ENCODE measurements at places on chromosomes 5 and 9.

GRCh38 chr9:128024761-128025308 is 42.3 kb downstream of the NAIF1 start:
- DNase-seq, result no peak

- DNase-seq, result no peak
Observed at GRCh38 chr9:14372437-14373335, 58.7 kb upstream of the NFIB start.

- DNase-seq, result no peak
Observed at GRCh38 chr9:107749787-107750444, 260.3 kb upstream of the KLF4 start.

DNA sequence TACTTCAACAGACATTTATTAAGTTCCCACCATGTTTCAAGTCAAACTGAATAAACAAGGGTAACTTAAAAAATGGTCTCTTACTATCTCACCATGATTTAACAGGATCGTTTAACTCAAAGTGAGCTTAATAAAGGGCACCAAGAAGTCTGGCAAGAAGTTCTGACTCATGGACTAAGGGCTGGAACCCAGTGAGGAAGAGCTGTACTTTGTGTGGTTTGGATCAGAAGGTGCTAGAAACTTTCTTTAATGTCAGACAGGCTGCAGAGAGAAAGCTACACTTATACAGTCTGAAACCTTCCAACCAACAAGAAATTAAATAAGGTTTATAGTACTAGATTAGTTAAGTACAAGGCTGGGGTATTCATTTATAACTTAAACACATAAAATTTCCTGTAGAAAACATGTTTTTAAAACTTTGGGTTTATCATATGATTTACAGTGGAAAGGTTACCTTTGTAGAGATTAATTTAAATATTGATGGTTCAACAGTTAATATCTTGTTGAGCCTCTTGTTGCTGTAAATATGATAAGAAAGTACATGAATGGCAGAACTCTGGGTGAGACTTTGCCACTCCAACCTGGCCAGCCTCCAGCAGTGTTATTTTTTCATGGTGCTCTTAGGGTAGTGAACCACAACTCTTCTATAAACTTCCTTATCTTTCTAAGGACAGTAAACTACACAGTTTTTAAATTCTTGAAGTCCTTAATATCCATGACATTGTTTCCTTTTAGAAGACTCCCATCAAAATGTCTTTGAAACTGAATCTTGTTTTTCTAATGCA is 162.8 kb downstream of the MAN2A1 start:
- peak; percentile 12 for DNase-seq

DNA sequence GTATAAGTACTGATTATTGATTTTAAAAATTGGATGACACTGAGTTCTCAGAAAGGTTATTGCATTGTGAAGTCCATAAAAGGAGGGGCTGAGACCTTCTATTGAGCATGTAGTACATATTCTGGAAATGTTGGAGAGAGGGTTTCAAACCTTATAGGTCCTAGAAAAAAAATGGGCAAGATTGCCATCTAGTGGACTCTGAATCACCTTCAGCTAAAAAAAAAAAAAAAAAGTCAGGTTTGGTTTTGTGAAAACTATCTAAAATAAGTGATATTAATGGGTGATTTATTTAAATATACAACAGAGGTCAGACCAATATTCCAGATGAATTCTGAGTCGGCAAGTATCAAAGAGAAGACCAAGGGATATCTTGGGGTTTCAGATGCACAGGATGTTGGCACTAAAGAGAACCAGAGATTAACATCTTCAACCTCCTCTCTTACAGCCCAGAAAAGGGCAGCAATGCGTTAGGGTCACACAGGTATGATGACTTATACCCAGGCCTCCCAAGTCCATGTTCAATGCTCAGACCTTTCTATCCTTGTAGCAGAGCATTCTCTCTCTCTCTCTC is 109.8 kb upstream of the NMUR2 start:
- peak; percentile 10 for DNase-seq

- DNase-seq, result no peak
Observed at GRCh38 chr5:115325296-115325959, 29.0 kb upstream of the CCDC112 start.

- DNase-seq, result no peak
Observed at GRCh38 chr5:106113922-106114321, 1556.8 kb downstream of the EFNA5 start.

DNA sequence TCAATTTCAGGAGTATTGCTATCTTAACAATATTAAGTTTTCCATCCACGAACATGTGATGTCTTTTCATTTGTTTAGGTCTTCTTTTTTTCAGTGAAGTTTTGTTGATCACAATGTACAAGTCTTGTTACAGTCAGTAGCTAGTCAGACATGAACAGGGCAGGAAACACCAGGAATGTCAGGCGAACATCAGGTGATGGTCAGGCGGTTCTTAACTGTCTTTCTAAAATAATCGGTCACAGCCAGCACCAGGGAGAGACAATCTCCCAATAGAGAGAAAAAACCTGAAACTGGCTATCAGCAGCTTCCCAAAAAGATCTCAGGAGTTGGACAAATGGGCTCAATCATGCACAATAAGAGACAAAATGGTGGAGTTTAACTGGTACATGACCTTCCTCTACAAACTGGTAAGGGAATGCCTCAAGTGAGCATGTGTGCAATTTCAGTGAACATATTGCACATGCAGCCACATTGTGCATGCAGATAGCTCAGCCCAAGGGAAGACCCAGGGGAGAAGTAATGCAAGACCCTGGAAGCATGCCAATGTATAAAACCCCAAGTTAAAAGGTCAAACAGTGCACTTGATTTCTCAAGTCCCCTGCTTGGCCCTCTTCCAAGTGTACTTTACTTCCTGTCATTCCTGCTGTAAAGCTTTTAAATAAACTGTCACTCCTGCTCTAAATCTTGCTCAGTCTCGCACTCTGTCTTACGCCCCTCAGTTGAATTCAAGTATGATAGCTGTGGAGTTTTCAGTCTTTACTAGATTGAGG is 176.1 kb upstream of the RASEF start:
- DNase-seq, result no peak

DNA sequence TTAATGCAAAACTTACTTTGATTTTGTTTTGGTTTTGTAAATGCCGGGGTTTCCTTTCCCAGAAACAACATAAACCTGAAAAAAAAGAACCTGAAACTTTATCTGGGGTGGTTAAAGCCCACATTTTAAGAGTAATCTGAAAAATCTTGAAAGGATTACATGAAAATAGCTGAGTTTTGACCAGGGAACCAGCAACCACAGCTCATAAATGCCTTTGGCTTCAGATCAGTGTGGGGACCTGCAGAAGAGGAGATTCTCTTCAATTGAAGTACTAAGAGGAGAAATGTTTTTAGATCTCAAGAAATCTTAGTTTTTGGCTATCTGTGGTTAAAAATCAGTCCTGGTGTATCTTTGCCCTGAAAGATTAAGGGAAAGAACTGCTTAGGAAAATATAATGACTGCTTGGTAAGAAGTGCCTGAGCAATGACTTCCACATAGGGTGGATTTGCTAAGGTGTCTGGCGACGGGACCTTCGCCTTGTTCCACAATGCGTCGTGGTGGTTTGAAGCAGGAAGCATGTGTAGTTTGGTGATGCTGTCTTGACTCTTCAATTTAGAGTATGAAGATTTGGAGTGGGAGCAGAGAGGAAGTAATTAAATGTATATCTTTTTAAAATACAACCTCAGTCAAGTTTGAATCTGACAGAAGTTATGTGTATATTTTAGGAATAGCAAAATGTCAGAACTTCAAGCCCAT is 186.5 kb downstream of the MAN2A1 start:
- DNase-seq, result no peak

GRCh38 chr9:134551644-134552348 is 89.8 kb upstream of the COL5A1 start:
- DNase-seq, result no peak

GRCh38 chr9:101354765-101355708 is 29.8 kb downstream of the BAAT start:
- no peak for DNase-seq

GRCh38 chr9:91735049-91735448 is 215.0 kb downstream of the ROR2 start:
- DNase-seq, result no peak

DNA sequence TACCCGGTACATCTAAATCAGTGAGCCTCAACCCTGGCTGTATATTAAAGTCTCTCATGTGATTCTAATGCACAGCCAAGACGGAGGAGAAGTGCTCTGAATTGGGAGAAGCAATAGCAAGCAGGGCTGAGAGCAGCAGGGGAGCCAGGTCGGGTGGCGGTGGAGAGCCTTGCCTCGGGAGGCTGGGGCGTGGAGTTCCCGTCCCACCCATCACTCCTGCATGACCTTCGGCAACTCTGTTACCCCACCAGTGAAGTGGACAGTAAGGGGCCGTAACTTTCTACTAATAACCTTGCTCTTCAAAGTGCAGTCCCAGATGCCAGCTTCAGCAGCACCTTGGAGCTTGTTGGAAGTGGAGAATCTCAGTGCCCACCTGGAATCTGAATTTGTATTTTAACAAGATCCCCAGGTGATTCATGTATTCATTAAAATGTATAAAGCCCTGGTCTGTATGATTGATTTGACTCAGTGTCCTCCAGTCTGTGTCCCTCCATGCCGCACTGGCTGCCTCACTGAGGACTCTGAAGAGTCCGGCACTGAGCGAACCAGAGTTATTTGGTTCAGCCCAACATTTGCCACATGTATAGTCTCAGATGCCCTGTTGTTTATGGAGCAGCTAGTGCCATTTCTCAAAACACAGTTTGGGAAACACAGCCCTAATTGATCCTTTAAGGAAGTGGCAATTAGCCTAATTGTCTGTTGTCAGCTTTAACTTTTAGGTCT is 6.5 kb downstream of the ERGIC1 start:
- no peak for DNase-seq

DNA sequence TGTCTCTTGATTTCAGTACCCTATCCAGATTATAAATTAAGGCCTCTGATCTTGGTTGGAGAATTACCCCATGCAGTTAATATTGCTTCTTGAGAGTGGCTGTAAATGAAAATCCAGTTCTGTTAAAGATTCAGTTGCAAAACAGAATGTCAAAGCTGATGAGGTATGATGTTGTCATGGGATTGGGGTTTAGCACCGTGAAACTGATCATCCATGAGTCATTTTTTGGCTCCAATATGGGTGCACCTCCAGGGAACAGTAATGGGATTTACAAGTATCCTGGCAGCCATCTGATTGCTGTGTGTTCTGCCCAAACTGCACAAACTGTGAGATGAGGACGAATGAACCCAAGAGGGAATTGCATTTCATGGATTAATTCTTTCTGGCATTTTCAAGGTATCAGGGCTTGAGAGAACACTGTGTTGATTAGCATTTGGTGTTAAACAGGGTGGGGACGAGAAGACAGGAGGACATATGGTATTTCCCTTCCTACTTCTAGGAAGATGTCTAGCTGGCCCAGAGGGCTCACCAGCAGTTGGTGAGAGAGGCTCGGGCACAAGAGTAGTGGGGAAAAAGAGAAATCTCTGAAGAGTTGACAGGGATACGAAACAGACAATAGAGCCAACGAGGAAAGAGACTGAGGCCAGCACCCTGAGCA is 214.7 kb downstream of the GAS1 start:
- no peak for DNase-seq

DNA sequence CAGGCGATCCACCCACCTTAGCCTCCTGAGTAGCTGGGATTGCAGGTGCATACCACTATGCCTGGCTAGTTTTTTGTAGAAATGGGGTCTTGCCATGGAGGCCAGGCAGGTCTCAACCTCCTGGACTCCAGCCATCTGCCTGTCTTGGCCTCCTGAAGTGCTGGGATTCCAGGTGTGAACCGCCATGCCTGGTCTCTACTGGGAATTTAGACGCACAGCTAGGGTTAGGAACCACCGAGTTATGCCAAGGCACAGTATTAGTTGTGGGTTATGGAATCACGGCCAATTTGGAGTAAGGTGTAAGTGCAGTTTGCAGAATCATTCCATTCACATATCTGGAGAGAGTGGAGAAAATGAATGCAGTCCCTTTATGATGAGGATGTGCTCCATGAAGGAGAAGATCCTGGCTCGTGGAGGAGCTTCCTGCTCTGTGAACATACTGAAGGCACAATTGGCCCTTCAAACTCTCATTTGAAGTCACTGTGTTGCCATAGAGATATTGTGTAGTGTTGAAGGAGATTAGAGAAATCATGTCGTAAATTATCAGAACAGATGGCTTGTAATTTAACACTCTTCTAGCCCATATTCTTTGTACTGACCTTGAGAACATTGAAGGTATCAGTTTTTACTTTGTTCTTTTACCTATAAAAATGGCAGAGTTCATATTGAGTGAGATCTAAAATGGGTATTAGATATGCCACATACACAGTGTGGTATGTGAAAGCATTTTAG is 18.8 kb downstream of the TRIO start:
- DNase-seq, result no peak

DNA sequence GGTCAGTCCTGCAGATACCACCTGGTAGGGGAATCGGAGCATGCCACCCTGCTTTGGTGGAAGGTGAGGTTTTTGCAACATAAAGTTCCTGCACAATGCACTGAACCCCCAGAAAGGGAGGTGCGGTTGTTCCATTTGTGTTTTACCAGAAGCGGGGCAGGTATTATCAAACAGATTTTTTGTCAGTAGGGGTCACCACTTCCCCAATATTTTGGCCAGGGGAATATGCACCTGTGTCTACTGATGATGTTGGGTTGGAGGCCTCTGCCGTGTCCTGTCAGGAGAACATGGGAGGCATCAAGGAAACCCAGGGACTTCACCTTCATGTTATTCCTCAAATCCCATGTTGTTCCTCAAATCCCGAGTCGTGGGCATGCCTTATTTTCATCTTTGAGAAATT is 438.7 kb downstream of the NTRK2 start:
- no peak for DNase-seq

DNA sequence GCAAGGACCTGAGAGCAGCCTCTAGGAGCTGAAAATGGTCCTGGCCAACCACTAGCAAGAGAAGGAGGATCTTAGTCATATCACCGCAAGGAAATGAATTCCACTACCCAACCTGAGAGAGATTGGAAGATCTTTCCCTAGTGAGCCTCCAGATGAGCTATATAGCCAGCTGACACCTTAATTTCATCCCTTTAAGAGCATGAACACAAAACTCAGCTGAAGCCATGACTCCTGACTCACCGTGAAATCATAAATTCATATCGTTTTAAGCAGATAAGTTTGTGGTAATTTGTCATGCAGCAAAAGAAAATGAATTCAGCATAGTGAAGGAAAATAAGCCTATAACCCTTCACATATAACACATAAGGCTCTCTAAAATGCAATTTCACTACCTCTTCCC is 23.5 kb downstream of the MAPKAP1 start:
- DNase-seq, result no peak

All from CD4-positive, alpha-beta T cell treated with Interleukin-12 subunit alpha and Interleukin-12 subunit beta, for 1 hour (primary cell).